Nucleus accumbens (tissue), 56 donors: ENCODE measurements at places on chromosomes 7 and 10.

GRCh38 chr10:17174626-17175025, 26.8 kb downstream of the TRDMT1 start:
- no peak for DNase-seq

DNA sequence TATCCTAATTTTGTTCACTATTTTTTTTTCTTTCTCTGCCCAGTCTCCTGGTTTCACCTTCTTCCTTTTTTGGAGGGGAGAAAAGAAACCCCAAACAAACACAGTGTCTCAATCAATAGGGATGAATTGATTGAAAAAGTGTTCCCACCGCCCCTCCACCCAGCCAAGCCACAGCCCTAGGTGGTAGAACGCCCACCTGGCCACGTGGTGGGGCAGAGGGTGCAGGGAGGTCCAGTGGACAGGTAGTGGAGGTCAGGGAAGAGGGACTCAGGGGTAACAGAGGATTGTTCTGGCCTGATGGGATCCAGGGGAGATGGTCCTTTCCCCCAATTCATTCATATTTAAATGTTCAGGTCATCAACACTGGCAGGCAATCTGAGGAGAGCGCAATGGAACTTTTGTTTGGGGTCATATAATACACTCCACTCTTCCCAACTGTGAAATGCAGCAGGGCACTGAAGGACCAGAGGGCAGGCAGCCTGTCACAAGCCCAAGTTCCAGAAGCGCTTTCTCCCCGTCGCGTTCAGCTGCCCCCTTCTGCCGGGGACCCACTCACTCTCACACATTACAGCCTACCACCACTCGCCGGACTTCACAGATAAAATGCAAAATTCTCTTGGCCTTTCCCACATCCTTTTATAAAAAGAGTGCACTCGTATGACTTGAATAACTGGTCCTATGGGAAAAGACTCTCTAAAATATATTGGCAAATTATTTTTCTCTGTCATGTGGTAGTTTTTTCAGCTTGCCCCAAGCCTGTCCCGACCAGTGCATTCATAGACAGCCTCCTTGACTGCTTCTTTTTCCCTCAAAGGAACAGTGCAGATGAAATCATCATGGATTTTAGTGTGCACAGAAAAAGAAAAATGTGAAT, 1.6 kb downstream of the INHBA start:
- DNase-seq, result no peak

DNA sequence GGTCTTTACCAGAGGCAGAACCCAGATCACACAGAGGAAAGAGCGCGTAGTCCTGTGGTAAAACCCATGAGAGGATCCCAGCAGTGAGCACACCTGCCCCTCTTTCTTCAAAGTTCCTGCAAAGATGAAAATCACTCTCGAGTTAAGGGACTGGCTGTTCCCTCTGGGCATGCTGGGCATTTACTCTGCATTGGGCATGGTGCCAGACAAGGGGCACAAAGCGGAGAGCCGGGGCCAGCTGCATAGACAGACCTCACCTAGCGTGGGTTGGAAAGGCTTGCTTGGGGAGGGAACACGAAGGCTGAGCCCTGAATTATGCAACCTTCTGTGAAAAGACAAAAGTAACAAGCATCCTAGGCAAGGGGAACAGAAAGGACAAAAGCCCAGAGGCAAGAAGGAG, 120.0 kb upstream of the TCERG1L start:
- no peak for DNase-seq

DNA sequence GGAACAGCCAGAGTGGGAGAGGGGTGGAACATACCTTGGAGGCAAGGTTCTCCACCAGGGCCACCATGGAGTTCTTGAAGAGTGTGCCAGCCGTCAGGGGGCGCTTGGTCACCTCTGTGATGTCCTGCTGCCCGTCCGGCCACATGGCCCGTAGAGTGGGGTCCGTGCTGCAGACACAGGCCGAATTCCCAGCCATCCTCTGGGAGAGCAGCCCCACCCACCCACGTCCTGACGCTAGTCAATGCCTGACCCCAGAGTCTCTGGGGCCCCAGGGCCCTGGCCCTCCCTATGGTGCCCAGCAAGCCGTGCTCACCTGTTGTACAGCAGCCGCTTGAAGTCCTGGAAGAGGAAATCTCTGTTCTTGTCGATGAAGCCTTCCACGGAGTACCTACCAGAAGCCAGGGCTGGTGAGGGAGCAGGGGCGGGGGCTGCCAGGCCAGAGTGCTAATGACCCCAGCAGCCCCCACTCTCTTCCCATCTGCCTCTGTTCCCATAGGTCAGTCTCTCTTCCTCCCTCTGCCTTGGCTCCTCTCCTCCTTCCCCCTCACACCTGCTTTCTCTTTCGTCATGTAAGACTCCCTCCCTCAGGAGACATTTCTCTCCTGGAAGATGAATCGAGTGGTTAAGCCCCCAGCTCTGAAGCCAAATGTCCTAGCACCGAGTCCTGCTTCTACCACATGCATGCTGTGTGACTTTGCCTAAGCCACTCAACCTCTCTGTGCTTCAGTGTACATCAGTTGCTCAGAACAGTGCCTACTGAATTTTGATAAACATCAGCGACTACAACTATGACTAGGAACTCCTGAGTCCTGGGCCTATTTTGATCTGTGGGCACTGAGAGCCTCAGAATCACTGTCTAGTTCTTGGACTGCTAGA, 11.0 kb downstream of the MYO1G start:
- no peak for DNase-seq

DNA sequence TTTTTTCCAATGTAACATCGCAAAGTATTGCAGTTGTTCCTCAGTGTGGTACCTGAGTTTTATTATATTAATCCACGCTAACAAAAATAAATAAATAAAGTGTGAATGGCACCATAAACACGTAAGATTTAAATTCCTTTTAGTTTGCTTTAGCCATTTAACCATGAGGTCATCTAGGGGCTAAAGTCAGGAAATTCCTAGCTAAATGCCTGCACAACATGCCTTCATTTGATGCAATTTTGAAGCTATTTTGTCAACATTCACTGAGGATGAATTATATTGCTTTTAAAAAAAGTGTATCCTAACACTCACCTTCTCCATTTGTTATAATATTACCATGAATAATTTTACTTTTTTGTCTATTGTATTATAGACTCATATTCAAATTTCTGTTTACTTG, 714.4 kb downstream of the GATA3 start:
- DNase-seq, result no peak

- no peak for DNase-seq
These were observed 16.8 kb upstream of the PLEKHA1 start for GRCh38 chr10:122357685-122358084.

- DNase-seq, result no peak
These were observed 2.0 kb downstream of the SRI start for GRCh38 chr7:88217675-88218428.

GRCh38 chr7:34747176-34747781, 89.3 kb downstream of the NPSR1 start:
- DNase-seq, result no peak

DNA sequence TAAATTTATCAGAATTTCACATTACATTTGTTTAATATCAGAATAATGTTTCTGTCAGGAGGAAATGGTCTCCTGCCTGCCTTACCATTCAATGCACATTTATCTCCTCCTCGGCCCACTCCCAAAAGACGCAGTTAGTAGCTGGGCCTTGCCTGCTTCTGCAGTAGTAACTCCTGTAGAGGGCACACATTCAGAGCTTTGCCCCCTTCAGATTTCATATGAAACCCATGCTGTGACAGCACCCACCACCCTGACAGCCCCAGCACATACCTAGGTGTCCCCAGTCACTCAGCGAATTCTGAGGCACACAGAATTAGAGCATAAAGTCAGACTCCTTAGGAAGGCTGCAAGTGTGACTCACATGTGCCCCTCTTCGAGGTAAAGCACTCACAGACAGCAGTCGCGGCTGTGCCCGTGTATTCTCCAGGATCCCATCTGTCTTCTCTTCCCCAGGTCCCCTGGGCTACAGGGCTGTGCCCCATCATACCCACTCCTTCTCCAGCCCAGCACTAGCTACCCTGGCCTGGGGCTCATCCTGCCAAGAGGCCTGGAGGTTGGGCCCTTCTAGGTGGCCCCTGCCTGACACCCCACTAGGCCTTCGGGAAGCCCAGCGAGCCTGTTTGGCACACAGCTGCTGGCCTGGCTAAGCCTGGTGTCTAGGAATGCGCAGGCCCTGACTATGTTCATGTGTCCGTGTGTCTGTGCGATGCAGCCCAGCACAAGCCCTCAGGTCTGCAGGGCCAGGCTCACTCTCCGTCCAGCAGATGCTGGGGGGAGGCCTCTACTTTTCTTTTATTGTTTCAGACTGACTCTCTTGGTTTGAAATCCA, 4.7 kb upstream of the DEPP1 start:
- no peak for DNase-seq

GRCh38 chr7:130278860-130279259, 12.2 kb downstream of the CPA2 start:
- no peak for DNase-seq

GRCh38 chr10:68333058-68333395, 299 bp upstream of the PBLD start:
- no peak for DNase-seq

DNA sequence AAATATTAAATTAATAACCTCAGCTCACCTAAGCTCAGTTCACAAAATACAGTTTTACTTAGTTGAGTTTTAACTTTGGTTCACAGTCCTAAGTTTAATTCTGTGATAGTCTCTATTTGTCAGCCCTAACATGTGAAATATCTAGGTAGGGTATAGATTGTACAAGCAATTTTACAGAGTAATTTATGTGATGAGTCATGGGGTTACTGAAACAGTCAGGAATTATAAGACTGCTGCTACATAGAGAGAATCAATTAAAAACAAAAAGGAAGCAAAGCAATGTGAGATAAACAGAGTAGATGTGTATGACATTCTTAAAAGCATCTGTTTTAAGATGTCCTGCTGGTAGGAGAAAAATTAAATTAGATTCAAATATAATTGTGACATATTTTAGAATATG, 1018.2 kb upstream of the KCND2 start:
- DNase-seq, result no peak
